ENCODE measurements at places on chromosomes 7 and 10. TPM values are rescaled to one million over a fixed set of nuclear protein-coding genes. Genes with fewer than 3 reads are reported as not detected.

DNA sequence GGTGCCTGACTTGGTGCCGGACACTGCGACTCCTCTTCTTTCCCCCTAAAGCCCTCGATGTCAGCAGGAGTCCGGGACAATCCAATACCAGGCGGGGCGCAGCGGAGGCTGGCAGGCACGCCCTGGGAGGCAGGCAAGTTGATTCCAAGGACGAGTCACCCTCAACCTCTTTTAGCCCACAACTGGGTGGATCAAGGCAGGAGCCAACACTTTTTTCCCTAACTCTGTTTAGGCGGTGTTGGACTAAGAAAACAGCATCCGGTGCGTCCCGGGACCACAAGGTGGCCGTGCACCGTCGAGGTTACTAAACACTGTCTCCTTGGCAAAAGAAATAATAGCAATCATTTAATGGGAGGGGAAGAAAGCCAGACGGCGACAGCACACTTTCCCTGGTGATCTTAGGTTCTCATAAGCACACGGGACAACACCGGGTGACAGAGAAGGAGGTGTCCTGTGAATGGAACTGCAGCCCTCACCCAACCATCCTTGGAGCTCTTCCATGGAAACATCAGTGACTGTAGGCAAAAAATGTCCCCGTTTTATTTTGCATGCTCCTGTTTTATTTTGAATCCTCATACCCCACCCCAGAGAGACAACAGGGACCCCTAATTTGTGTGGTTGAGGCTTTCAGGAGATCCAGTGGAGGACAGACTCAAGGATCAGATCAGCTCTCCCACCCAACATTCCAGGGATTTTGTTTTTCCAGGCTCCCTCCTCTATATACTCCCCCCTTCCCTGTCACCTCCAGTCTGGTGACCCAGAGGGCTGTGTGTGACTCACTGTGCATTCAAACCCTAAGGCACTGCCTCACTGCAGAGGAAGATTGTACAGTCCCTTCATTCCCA is 1.3 kb upstream of the CALCR start:
- peaks cover 31% of the 10 kb centered on the region for H3K27me3 ChIP-seq
- DNase-seq: no peak
- no peaks in the 10 kb centered on the region for H3K36me3 ChIP-seq

DNA sequence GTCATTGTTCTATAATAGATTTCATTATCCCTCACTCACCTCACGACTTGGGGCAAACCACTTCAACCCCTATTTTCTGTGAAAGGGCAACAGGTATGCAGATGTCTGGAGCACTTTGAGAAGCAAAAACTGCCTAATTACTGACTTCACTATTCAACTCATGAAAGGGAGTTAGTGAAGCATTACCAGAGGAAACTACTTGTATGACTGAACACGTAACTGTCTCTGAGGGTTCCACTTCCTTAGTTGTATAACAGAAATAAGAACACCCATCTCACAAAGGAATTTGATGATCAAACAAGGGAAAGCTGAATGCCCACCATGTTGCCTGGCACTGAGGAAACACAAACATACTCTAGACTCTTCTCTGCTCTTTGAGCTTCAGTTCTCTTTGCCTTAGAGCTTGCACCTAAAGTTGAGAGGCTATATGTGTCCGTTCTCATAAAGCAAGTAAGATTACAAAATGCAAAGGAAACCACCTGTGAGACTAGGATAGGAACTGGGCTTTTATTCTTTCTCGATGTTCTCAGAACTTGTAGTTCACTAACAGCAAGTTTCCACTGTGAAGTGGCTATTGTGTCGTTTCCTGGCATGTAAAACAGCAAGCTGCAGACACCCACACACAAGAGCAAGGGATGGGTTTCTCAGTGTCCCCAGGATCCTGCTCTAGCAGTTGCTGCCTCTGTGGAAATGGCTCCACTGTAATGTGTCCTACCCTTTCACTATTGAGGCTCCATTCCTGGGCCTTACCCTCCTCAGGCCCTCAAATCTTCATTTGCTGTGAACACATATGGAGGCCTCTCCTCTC is 2.6 kb downstream of the TMEM243 start:
- peaks cover 25% of the 10 kb centered on the region for H3K27me3 ChIP-seq
- H3K4me1 ChIP-seq: peaks cover 13% of the 10 kb centered on the region
- DNase-seq: no peak
- H3K27ac ChIP-seq: no peak overlapping the region
- H3K4me3 ChIP-seq: no peak overlapping the region

GRCh38 chr7:51639661-51640334 is 323.2 kb upstream of the COBL start:
- no peak for DNase-seq
- no peak overlapping the region for H3K27ac ChIP-seq
- no peaks in the 10 kb centered on the region for H3K27me3 ChIP-seq
- no peaks in the 10 kb centered on the region for H3K4me1 ChIP-seq

- H3K4me3 ChIP-seq: no peak overlapping the region
- H3K36me3 ChIP-seq: no peaks in the 10 kb centered on the region
- H3K27ac ChIP-seq: no peak overlapping the region
- no peaks in the 10 kb centered on the region for H3K27me3 ChIP-seq
- peaks cover 42% of the 10 kb centered on the region for H3K4me1 ChIP-seq
These were observed 40.3 kb downstream of the PPIF start for GRCh38 chr10:79387466-79387973.

GRCh38 chr7:81618396-81619014 is 151.3 kb downstream of the HGF start:
- DNase-seq: no peak
- H3K27ac ChIP-seq: no peak overlapping the region
- H3K36me3 ChIP-seq: no peaks in the 10 kb centered on the region
- H3K27me3 ChIP-seq: no peaks in the 10 kb centered on the region
- no peaks in the 10 kb centered on the region for H3K4me1 ChIP-seq

- no peaks in the 10 kb centered on the region for H3K4me1 ChIP-seq
- H3K27ac ChIP-seq: no peak overlapping the region
- no peak overlapping the region for H3K4me3 ChIP-seq
- no peaks in the 10 kb centered on the region for H3K36me3 ChIP-seq
- DNase-seq: no peak
These were observed 6.1 kb downstream of the RAMP3 start for GRCh38 chr7:45163692-45164052.

- peaks cover 11% of the 10 kb centered on the region for H3K27me3 ChIP-seq
- no peaks in the 10 kb centered on the region for H3K36me3 ChIP-seq
- H3K27ac ChIP-seq: no peak overlapping the region
- H3K4me1 ChIP-seq: no peaks in the 10 kb centered on the region
These were observed 51.7 kb downstream of the EBF3 start for GRCh38 chr10:129912166-129912917.

- H3K4me3 ChIP-seq: no peak overlapping the region
- H3K4me1 ChIP-seq: no peaks in the 10 kb centered on the region
These were observed 438.3 kb downstream of the NXPH1 start for GRCh38 chr7:8871716-8872115.

- H3K4me1 ChIP-seq: no peaks in the 10 kb centered on the region
- H3K27me3 ChIP-seq: peaks cover 7% of the 10 kb centered on the region
- H3K4me3 ChIP-seq: no peak overlapping the region
- no peaks in the 10 kb centered on the region for H3K36me3 ChIP-seq
These were observed 177.1 kb downstream of the EVX1 start for GRCh38 chr7:27419581-27420177.

- no peak overlapping the region for H3K4me3 ChIP-seq
- no peaks in the 10 kb centered on the region for H3K36me3 ChIP-seq
- H3K27me3 ChIP-seq: no peaks in the 10 kb centered on the region
- H3K27ac ChIP-seq: no peak overlapping the region
- H3K4me1 ChIP-seq: no peaks in the 10 kb centered on the region
- no peak for DNase-seq
These were observed 631.0 kb upstream of the ANKRD30A start for GRCh38 chr10:36494371-36494770.

DNA sequence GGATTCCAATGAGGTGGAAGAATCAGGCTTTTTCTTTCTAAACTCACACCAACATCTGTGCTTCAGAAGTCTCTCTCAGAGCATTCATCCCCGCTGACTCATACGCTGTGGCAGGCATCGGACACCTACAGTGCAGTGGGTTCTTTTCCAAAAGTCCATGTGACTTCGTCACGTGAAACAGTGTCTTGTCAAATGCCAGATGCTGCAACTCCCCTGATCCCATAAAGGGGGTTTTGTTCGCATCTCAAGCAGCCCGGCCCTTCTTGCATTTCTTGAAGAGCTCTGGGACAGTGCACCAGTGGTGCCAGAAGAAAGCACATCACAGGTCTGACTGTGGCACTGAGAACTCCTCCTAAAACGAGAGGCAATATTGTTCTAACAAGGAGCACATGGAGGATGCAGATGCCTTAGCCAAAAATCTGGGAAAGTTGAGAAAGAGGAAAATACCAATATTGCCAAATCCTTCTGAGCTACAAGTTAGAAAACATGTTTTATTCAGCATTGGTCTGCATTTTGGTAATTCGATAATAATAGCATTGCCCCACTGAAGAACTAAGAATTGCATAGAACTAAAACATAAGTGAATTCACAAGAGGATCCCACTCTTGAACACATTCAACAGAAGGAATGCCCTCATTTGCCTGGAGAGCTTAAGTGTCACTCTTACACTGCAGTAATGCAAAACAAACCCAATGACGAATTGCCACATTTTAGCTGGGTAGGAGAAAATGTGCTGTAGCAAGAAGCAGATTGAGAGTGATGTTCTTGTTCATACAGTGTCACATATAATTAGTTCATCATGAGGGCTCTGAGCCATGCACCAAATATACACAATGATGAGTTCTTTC is 204.4 kb downstream of the CXCL12 start:
- peaks cover 18% of the 10 kb centered on the region for H3K27me3 ChIP-seq
- H3K27ac ChIP-seq: no peak overlapping the region
- no peaks in the 10 kb centered on the region for H3K4me1 ChIP-seq
- DNase-seq: no peak

GRCh38 chr10:79392020-79392398 is 44.7 kb downstream of the PPIF start:
- no peaks in the 10 kb centered on the region for H3K27me3 ChIP-seq
- H3K4me3 ChIP-seq: no peak overlapping the region
- no peak for DNase-seq
- peak overlapping the region; percentile 83 for H3K27ac ChIP-seq
- H3K4me1 ChIP-seq: peaks cover 47% of the 10 kb centered on the region

DNA sequence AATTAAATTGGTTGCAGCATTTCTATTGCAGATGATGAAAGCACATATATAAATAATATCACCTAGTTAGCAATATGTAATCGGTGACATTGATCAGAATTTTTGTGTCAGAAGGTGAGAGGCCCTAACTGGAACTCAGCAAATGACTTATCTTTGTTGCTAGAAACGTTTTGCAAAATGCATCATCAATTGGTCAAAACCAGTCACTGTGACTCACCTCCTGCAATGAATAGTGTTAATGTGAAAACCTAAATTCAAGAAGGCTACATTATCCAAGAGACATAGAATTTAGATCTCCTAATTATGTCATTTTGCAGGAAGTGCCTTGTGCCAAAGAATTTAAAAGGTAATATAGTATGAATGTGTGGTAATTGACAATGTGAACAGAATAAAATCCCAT is 9.8 kb upstream of the PNLIPRP3 start:
- no peak overlapping the region for H3K27ac ChIP-seq
- H3K27me3 ChIP-seq: no peaks in the 10 kb centered on the region
- H3K4me1 ChIP-seq: no peaks in the 10 kb centered on the region
- H3K36me3 ChIP-seq: no peaks in the 10 kb centered on the region
- no peak for DNase-seq
- H3K4me3 ChIP-seq: no peak overlapping the region

DNA sequence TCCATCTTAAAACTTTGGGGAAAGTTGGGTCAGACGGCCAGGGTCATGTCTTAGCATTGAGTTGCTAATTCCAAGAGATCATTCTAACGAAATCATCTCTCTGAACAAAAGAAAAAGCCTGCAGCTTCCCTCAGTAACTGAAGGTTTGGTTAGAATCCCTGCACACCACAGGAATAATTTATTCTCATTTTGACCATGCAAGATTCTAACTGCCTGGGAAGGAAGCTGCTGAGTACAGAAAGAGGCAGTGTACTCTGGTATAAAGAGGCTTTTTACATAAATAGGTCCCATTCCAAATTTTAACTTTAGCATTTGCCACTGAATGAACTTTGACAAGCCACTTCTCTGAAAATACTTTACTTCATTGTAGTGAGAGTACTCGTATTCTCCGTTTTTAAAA is 76.9 kb upstream of the RSBN1L start:
- no peaks in the 10 kb centered on the region for H3K4me1 ChIP-seq
- no peaks in the 10 kb centered on the region for H3K27me3 ChIP-seq
- no peak overlapping the region for H3K27ac ChIP-seq
- H3K36me3 ChIP-seq: peaks cover 54% of the 10 kb centered on the region
- no peak for DNase-seq

DNA sequence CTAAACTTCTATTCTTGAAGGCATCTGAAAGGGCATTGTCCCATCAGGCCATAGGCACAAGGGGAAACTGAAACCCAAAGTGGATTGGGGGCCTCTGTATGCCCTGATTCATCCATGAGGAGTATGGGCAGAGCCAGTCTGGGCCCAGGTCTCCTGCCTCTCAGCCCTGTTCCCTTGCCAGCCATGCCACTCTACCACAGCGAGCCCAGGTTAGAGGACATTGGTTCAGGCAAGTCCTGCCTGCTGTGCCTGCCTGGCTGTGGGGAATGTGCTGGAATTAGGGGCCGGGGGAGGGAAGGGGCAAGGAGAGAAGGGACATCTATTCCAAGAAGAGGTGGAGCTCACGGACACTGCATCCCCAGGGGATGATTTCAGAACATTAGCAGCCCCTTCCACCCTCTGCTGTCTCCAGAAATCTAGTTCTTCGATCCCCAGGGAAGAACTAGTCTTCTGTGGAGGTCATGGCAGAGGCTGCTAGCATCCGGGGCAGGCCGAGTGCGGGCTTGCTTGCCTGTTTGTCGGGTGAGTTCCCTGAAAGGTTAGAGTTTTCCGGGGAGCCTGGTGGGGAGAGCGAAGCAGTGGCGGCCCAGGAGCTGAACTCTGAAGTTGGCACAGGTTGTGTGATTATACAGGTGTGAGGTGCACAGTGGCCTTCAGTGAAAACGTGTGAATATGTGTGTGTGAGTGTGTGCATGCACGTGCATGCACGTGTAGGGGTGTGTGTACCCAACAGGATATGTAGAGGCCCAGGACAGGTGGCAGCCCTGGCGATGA is 37.8 kb downstream of the TBATA start:
- no peak for DNase-seq
- H3K4me3 ChIP-seq: no peak overlapping the region
- peaks cover 84% of the 10 kb centered on the region for H3K36me3 ChIP-seq

DNA sequence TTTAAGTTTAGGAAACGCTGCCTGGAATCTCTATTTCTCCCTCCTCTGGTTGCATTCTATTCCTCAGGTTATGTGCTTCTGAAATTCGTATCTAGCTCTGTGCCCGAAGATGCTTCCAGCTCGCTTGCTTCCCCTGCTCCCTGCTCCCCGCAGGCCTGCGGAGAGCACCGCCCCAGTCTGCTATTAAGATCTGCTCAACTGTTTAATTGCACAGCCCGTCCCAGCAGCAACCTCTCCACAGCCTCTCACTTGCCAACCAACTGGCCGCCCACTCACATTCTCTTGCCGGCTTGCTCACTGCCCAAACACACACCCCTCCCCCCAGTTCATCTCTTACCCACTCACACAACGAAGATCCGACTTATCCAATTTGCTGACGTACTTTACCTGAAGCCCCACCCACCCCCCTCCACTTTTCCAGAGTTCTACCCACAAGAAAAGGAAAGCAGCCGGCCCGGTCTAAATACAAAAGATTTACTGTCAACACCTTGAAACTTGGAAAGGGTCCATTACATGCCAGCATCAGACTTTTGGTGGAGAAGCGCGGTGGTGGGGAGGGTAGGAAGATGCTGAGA is 167.3 kb upstream of the KLF14 start:
- H3K4me1 ChIP-seq: peaks cover 15% of the 10 kb centered on the region
- H3K27me3 ChIP-seq: no peaks in the 10 kb centered on the region
- no peak overlapping the region for H3K4me3 ChIP-seq
- no peak overlapping the region for H3K27ac ChIP-seq
- DNase-seq: peak; percentile 39
- peaks cover 6% of the 10 kb centered on the region for H3K36me3 ChIP-seq

The RARRES2 gene
- 1.8 TPM for total RNA-seq

The RAPGEF5 gene
- total RNA-seq: 1.8 TPM

The TMEM184A gene
- total RNA-seq: 0.31 TPM

The HMX3 gene
- 43.5 TPM for total RNA-seq

The ACTR3C gene
- 10.0 TPM for total RNA-seq

The MEOX2 gene
- total RNA-seq: not detected

The PIK3CG gene
- 35.4 TPM for total RNA-seq
